GOT3 (cell line): ENCODE measurements at places on chromosomes 3 and 15.

DNA sequence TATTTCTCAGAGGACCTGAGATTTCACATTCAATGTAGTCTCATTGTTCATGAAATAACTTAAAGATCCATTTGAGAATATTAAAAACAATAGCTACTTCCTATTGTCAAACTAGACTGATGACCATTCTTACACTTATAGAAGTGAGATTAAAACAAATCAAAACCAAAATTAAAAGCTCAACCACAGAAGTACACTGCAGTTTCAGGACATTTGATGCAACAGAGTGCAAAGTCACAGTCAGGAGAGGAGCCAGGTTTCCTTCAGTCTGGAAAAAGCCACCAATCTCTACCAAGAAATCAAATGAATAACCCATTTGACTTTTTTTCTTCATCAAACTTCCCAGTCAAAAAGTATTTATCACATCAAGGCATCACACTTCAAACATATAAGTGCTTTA is 5.5 kb downstream of the CCPG1 start:
- DNase-seq = no peak

- no peak for DNase-seq
These were observed 79.4 kb upstream of the PLXNA1 start for GRCh38 chr3:126903521-126903920.

DNA sequence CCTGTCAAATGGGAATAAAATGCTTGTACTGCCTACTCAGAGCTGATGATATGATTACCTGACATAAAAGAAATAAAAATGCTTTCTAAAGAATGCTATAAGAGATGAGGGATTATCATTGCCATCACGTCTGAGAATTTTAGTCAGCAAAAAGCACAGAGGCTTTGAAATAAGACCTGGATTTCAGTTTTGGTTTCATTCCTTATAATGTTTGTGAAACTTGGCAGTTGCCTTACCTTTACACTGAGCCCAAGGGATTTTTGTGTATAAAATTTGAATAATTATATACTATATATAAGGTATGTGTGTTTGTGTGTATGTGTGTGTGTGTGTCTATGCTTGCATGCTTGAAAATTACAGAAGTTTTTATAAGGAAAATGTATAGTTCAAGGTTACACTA is 634.8 kb upstream of the BCHE start:
- no peak for DNase-seq

- no peak for DNase-seq
These were observed 345.3 kb downstream of the CHST2 start for GRCh38 chr3:143464850-143465249.

GRCh38 chr3:84744130-84744529 is 214.7 kb upstream of the CADM2 start:
- DNase-seq = no peak

GRCh38 chr15:84992157-84992944 is 10.7 kb downstream of the PDE8A start:
- DNase-seq = no peak

DNA sequence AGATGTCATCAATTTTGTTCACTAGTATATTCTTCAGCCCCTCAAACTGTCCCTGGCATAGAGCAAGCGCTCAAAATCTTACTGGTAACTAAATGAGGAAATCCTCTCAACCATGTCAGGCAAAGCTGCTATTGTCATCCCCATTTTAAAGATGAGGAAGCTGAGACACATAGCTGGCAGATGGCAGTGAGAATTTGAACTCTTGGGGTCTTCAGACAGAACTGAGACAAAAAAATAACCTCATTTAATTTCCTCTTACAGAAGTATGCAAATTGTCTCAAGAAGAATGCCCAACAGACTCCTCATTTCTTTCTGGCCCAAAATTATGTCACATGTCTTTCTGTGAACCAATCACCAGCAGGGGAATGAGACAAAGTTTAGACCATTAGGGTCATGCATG is 40.2 kb upstream of the LYZL4 start:
- no peak for DNase-seq

DNA sequence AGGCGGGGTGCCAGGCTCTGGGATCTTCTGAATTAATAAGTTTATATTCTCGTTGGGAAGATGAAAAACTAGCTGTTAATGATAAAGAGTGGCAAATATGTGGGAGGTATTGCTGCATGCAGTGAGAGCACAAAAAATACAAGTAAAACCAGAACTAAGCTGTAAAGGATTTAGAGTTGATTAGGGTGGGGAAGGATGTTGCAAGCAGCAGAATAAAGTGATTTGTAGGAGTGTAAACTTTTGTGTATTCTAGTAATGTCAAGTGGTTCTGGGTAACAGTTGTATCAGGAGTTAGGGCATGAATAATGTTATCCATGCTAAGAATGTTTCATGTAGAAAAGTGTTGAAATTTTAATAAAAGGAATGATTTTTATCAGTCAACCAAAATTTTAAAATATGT is 18.1 kb downstream of the CRYBG3 start:
- no peak for DNase-seq

DNA sequence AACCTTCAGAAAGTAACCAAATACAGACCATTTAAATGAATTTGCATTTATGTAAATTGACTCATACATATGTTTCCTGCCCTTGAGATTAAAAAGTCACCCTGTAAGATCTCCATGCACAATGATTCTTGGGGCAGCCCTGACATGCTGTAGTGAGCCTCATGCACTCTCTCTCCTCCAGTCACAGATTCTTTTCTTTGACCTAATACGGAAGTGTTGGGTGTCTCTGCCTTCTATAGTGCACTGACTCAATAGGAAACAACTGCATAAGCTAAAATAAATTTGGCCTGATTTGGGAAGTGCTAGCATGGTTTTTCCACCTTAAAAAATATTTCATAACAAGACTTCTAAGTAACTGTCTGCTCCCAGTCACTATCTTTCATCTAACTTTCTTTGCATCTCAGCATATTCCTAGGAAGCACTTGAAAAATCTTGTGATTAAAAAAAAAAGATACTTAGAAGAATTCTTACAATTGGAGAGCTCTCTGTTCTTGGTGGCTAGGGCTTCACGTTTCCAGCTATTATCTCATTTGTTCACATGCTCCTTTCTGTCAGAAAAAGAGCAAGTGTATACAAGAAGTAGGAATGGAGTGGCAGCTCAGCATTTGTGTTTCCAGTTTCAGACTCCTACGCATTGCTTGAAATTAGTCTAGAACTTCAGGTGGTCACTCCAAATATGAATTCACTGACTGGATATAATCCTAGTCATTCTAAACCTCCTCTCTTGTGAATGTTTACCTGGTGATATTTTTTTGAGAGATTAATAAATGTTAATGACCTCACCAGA is 207.9 kb upstream of the COL8A1 start:
- no peak for DNase-seq

DNA sequence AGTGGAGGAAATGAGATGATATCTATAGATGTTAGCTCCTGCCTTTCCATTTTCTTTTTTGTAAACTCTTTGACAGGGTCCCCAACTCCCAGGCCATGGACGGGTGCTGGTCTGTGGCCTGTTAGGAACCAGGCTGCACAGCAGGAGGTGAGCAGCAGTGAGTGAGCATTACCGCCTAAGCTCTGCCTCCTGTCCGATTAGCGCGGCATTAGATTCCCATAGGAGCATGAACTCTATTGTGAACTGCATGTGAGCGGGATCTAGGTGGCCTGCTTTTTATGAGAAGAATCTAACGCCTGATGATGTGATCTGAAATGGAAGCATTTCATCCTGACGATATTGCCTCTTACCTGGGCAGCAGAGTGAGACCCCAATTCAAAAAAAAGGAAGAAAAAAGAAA is 56.8 kb upstream of the CHD2 start:
- DNase-seq = no peak

GRCh38 chr15:74038707-74039655 is 43.4 kb downstream of the GOLGA6A start:
- DNase-seq = no peak

GRCh38 chr15:83626171-83626802 is 27.6 kb upstream of the ADAMTSL3 start:
- no peak for DNase-seq

DNA sequence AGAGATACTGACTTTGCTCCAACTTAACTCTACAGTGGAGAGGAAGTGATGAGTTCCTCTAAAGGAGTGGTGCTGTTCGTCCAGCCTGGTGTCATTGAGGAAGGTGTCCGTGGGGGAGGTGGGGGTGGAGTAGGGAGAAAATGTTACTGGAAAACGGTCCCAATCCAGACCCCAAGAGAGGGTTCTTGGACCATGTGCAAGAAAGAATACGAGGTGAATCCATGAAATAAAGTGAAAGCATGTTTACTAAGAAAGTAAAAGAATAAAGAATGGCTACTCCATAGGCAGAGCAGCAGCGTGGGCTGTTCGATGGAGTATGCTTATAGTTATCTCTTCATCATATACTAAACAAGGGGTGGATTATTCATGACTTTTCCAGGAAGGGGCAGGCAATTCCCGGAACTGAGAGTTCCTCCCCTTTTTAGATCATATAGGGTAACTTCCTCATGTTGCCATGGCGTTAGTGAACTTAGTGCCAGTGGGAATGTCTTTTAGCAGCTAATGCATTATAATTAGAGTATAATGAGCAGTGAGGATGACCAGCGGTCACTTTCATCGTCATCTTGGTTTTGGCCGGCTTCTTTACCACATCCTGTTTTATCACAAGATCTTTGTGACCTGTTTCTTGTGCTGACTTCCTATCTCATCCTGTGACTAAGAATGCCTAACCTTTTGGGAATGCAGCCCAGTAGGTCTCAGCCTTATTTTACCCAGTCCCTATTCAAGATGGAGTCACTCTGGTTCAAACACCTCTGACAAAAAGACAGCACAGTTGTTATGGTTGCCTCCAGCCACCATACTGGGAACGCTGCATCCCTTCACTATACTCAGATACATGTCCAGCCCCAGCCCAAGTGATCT is 38.6 kb downstream of the CLEC3B start:
- no peak for DNase-seq

GRCh38 chr3:50201573-50202315 is 3.3 kb upstream of the SLC38A3 start:
- no peak for DNase-seq

GRCh38 chr15:82952158-82953081 is at the start of gene HOMER2:
TSS of gene HOMER2 (minus strand) at chr15:82952720. CDS start at chr15:82952535, 185 bp downstream.
- DNase-seq = no peak

GRCh38 chr15:81888748-81889484 is 156.9 kb downstream of the MEX3B start:
- no peak for DNase-seq

GRCh38 chr3:9409981-9410854 is 12.8 kb downstream of the SETD5 start:
- DNase-seq = no peak

GRCh38 chr3:95333826-95334225 is 1271.0 kb downstream of the NSUN3 start:
- no peak for DNase-seq

GRCh38 chr3:130276203-130276803 is 69.2 kb upstream of the COL6A5 start:
- no peak for DNase-seq

DNA sequence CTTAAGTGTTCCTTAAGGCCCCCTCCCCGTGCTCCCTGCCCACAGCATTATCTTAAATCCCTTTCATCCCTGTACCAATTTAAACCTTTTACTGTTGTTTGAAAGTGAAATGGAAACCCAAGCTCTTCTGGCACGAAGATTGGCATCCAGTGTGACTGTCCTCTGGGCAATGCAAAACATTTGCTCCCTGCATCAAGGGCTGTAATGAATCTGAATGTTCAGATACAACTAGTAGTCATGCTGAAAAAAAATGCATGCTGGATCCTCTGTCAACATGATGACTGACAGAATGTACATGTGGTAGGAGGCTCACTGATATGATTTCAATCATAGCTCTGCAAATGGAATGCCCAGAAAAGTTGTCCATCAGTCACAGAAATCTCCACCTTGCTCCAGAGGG is 8.1 kb upstream of the CDIN1 start:
- DNase-seq = no peak

DNA sequence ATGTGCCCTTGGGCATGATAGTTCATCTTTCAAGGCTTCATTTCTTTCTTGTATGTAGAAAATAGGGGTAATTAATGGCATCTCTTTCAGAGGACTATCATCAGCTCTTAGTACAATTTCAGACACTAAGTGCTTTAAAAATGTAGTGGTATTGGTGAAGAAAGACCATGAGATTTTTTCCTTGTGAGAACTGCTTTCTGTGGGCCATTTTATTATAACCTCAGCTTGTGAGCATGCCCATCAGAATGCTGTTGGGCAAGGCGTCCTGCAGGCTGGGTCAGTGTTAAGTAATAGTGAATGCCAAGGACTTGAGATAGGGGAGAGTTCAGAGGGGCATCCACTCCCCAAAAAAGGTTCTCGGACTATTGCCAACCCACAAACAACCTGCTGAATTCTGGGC is 187.9 kb downstream of the GHSR start:
- no peak for DNase-seq

GRCh38 chr15:66165856-66166255 is 87.7 kb downstream of the MEGF11 start:
- DNase-seq = no peak

DNA sequence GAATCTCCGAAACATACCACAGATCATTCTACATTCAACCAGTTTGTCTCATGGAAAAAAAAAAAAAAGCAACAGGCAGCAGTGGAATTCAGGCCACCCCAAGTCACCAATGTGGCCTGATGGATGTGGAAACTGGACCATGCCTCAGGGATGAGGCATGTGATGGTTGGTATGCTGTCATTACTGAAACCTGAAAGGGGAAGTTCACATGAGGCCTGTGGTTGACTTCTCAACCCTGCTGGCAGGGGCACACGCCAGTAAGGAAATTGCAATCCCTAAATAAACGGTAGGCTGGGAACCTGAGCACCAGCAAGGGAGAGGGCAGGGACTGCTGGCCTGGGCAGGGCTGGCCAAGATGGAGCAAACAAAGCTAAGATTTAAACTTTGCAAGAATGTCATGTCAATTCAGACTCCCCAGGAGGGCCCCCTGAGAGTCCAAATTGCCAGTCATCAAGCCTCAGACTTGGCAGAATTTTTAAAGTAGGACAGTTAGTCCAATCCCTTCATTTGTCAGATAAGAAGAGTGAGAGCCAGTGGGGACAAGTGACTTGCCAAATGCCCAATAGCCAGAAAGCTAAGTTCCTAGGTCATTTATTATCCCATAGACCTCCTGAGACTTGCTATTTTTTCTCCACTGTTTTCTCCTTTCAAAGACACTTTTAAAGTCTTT is 310.4 kb downstream of the ERC2 start:
- no peak for DNase-seq

- DNase-seq = no peak
These were observed 44.7 kb downstream of the ATP11B start for GRCh38 chr3:182837855-182838454.

GRCh38 chr3:158101335-158102241 is 4.6 kb downstream of the SHOX2 start:
- DNase-seq = no peak

- DNase-seq = no peak
These were observed 41.7 kb upstream of the CAPN7 start for GRCh38 chr3:15164340-15164739.
